NCI-H2029 (cell line): ENCODE measurements at places on chromosomes 4 and X.

- peak; percentile 54 for DNase-seq
Observed at GRCh38 chr4:129350834-129351721, 255.1 kb downstream of the C4orf33 start.

DNA sequence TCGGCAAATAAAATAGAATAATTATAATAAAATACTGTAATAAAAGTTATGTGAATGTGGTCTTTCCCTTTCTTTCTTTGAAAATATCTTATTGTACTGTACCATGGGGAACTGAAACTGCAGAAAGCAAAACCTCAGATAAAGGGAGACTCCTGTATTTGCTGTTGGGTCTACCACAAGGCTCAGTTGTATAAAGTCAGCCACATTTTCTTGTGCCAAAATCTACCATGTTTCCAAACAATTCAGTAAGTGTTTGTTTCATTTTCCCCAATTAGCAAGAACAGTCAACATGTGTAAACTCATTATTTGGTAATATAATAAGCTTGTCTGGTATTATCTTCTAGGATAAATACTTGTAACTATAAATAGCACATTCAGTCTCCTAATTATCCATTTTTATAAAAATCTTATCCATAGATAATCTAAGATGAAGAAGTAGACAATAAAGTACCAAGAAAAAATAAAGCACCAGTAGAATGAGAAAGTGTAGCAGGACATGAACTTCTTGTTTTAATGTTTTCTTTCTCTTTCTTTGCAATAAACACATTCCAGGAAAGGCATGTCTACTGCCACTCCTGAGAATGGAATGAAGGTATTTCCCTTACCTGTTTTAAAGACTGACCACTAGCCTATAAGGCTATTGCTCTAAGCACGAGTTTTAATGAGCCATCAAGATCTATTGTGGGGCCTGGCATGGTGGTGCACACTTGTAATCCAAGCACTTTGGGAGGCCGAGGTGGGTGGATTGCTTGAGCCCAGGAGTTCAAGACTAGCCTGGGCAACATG is 15.0 kb upstream of the OTUD4 start:
- no peak for DNase-seq

DNA sequence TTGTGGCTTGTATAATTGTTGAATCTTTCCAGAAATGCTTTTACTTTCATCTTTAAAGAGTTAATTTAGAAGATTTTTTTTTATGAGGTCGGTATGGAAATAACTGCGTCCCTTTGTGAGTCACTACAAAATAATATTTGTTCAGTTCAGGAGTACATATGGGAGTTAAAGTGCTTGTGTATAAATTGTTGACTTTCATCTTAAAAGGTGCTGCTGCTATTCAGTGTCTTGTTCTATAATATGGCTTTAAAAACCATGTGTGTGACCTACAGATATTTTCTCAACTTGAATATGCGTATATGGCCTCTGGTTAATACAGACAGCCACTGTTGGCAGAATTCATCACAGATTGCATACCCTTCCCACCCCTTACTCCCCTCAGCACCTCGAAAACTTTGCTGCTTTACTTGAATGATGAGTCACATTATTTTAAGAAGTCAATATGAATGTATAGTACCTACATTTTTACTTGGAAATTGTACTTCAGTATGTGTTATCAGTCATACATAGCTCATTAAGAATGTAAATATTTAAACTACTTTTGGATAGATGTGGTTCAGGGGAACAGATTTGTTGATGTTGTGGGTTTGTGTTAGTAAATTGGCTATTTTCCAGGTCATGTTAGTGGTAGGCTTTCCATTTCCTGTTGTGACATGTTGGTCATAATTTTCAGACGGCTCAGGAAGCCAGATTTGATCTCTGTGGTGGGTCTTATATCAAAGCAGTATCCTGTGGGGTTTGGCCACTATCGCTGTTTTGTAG is 1.5 kb downstream of the CLCN3 start:
- peak; percentile 38 for DNase-seq

- no peak for DNase-seq
Observed at GRCh38 chr4:97900229-97900628, 243.0 kb downstream of the STPG2 start.
